AG04450 (cell line): ENCODE measurements at places on chromosomes 7 and 10.

DNA sequence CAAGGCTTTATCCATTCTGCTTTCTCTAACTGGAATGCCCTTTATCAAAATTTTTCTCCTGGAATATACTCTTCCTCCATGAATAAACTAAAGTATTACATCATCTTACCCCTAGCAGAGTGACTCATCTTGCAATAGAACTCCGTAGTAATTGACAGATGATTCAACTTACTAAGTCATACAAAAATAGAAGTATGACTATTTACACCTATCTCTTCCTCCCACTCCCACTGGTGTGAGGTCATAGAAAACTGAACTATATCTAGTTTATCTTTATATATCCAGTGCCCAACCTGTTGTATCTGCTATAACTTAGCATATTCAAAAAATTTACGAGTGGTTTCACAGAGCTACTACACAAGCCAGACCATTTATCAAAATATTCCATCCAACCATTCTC is 26.1 kb downstream of the ABCB1 start:
- DNase-seq, result peak; percentile 32

DNA sequence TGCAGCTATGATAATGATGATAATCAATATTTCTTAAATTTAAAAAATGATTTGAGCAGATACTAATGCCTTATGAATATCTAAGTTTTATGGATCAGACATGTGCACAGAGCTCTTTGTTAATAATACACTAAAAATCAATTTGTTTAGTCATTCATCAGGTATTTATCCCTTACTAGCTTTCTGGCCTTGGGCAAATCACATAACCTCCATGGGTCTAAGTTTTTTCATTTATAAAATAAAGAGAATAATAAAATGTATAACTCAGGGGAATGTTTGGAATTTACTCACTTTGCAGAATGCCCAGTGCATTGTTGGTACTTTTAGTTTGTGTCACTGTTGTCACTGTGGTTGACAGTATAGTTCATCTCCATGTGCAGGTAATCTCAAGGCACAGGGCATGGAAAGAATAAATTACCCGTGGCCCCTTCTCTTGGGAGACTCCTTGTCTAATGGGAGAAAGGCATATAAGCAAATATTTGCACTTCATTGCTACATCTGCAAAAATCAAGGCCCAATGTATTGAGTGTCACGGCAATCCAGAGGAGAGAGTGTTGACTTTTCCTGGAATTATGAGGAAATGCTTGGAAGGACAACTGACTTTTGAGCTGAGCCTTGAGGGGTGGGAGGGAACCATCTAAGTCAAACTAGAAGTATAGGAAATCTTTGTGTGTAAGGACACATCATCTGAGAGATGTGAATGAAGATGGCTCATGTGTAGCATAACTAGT is 64.7 kb upstream of the CTTNBP2 start:
- DNase-seq, result no peak

DNA sequence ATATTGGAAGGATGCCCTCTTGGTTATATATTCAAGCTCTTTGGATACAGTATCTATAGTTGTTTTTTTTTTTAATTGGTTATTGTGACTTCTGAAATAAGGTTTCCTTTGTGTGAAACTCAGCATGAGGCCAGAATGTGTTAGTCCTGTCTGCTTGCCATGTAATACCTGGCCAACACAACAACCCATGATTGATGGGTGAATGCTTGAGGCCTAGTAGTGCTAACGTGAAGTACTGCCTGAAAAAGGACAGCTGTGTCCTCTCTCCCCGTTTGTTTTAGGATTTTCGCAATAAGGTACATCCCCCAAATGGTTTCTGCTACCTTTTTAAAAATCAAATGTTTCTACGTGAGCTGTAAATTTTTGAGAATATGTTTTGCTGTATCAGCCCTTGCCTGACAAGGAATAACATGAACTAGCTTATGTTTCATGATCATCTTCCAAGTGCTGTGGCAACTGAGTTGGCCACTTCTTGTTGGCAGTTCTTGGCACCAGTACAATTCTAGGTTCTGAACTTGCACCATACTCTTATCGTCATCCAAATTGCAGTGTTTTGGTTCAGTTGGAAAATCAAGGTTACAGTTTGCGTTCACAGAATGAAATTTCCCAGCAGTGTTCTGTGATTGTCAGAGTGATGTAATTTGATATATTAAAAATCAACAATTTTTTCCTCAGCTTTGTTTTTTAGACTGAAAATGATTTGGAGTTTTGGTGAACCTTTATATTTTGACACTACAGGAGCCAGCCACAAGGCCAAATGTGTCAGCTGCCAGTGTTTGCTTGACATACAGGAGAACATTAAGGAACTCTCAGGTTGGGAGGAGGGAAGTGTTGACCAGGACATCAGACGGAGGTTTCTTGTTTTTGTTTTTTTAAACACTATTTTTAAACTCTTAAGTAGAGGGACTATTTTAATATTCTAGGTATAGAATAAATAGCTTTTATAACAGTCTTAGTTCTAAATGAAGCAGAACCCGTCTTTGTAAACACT is 13.5 kb upstream of the ASCC1 start:
- no peak for DNase-seq

DNA sequence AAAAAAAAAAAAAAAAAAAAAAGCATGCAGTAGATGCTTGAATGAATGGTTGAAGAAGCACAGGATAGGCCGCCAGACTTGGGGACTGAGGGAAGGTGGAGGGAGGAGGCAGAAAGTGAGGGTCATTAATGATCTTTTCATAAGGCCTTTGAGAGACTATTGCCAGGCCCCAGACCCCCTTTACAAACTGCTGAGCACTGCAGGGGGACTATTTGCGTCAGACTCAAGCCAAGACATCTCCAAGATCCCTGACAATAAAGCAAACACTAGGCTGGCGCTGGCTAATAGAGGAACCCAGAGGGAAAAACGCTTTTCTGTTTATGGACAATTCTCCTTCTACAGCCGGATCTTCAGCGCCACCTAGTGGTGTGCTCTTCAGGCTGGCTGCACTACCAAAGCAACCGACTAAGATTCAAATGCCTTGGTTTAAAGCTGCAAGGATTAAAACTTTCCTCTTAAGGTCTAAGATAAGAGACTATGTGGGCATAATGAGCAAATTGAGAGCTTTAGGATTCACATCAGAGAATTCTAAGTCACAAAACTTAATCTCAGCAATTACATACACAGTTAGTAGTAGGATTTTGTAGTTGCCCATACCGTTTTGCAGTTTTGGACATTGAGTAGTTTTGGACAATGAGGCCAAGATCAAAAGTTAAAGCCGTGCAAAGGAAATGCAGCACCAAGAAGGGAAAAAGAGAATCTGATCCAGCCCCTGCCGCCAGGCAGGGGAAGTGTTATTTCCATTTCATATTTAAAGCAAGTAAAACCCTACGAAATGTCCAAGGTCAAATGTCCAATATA is 17.9 kb upstream of the AGK start:
- peak; percentile 55 for DNase-seq

- no peak for DNase-seq
Observed at GRCh38 chr10:80515511-80515910, 22.2 kb upstream of the SH2D4B start.
